ENCODE measurements at places on chromosomes 2 and 18.

GRCh38 chr2:218437969-218438368 lies 19.0 kb downstream of the VIL1 start:
- no peak for DNase-seq

- peak; percentile 38 for DNase-seq
Measured at GRCh38 chr18:7567474-7568425, 634 bp downstream of the PTPRM start.

DNA sequence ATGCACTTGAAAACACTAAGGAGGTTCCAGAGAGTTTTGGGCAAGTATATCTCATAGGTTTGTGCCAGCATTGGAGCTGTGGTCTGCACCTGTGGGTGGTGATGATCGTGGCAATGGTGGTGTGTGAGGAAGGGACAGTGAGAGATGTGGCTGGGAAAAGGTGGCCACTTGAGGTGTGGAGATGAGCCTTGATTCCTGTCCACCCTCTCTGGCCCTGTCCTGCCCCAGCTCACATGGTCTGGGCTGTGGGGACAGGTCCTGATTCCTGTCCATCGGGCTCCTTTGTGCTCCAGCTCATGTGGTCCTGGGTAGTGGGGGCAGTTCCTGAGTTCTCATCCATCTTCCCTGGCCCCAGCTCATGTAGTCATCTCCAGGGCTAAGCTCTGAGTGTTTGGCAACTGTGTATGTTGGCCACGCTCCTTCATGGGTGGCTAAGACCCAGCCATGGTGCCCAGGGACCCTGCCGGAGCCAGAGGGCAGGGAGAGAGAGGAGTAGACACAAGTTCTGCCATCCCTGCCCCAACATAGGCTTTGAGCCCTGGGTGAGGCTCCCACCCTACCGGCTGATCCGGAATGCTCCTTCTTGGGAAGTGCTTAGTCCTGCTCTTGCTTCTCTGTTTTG lies 294.4 kb upstream of the HDAC4 start:
- DNase-seq, result no peak

DNA sequence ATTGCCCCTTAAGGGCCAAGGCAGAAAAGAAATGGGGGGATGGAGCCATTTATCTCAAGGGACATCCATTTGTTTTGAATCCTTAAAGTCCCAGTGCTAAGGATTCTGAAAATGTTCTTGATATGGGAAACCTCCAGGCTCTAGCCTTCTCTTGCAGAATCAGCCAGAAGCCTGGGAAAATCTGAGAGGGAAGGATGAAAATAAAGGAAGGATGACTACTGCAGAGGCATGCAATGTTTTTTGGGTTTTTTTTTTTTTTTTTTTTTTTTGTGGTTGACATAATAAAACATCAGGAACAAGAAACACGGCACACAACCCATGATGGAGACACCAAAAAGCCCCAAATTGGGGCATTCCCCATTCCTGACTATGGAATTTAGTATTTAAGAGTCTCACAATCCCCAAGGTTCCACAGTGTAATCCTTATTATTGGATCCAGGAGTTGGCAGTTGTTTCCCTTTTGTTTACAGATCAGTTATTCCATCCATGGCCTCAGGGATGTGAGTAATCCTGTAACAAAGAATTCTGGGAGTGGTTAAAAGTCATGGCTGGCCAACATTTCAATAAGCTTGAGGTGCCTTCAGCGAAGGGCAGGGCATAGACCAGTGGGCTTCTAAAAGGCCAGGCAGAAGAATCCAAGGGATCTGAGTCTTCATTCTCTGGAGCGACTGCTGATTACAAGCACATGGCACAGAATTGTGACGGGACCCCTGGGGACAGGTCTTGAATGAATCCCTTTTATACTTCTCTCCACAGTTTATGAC lies 337.5 kb downstream of the GULP1 start:
- DNase-seq, result no peak

DNA sequence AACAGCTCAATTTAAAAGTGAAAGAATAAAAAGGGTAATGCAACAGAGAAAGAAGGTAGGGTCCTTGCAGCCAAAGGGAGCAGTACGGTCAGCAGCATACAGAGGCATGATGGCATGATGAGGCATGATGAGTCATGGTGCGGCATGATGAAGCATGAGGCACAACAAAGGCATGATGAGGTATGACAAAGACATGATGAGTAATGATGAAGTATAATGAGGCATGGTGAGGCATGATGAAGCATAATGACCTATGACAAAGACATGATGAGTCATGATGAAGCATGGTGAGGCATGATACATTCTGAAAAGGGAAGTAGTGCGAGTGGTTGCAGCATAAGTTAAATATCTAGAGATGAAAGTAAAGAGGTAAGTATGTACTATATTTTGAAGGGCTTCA lies 673.2 kb downstream of the TMEM182 start:
- DNase-seq, result no peak

All from substantia nigra (tissue), 51 donors.